Cardiac muscle cell (in vitro differentiated cells and primary cell): ENCODE measurements at places on chromosomes 13 and 19. TPM values are rescaled to one million over a fixed set of nuclear protein-coding genes. Genes with fewer than 3 reads are reported as not detected.

The FCGBP gene
- 0.57 and 0.70 TPM in 2 replicates for total RNA-seq

The VN1R4 gene
- total RNA-seq: not detected in 2 replicates

The BCL3 gene
- total RNA-seq: 10.5 and 12.4 TPM in 2 replicates

The KLK14 gene
- total RNA-seq: 0.24 TPM in 1 of 2 replicates, not detected in the other

The TMEM221 gene
- 3.2 and 3.3 TPM in 2 replicates for total RNA-seq

The CGB2 gene
- total RNA-seq: not detected in 2 replicates

The B3GNT3 gene
- not detected in 2 replicates for total RNA-seq

DNA sequence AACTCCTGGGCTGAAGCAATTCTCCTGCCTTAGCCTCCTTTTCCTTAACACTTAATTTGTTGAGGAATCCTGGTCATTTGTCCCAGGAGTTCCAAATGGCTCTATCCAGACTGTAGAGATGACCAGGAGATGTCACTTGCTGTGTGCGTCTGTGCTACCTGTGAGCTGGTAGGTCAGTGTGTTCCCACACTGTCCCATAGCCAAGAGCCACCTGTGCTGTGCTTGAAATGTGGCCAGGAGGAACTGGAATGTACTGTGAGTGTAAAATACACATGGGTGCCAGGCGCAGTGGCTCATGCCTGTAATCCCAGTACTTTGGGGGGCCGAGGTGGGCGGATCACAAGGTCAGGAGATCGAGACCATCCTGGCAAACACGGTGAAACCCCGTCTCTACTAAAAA lies 29.4 kb upstream of the KDM4B start:
- H3K36me3 ChIP-seq: no peaks in the 10 kb centered on the region
- H3K27me3 ChIP-seq: no peaks in the 10 kb centered on the region
- H3K4me3 ChIP-seq: no peak overlapping the region
- H3K27ac ChIP-seq: no peak overlapping the region
- no peak for DNase-seq

DNA sequence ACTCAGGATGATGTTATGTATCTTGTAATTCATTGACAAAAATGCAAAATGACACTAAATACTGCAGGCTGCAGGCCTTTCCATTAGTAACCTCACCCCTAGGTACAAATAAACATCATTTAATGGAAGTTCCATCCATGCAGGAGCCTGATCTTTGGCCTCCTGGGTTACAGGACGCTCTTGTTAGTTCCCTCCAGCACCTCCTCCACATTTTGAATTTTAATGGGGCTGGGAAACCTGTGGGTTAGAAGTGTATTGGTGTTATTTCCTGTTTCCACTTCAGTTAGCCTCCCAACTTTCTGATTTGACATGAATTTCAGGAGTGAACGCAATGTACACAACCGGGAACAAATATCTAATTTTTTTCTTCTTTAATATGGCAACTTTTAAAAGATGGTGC lies 237.1 kb upstream of the ARGLU1 start:
- no peaks in the 10 kb centered on the region for H3K4me1 ChIP-seq
- H3K36me3 ChIP-seq: no peaks in the 10 kb centered on the region
- H3K4me3 ChIP-seq: no peak overlapping the region

GRCh38 chr13:44575741-44576350 lies at the start of gene TSC22D1:
TSC22D1 (minus strand) TSS chr13:44576330; CDS start chr13:44576074, 256 bp downstream.
- H3K36me3 ChIP-seq: no peaks in the 10 kb centered on the region
- no peaks in the 10 kb centered on the region for H3K27me3 ChIP-seq
- H3K4me1 ChIP-seq: peaks cover 43% of the 10 kb centered on the region
- H3K4me3 ChIP-seq: peak within 1 kb of the TSS; percentile 74

DNA sequence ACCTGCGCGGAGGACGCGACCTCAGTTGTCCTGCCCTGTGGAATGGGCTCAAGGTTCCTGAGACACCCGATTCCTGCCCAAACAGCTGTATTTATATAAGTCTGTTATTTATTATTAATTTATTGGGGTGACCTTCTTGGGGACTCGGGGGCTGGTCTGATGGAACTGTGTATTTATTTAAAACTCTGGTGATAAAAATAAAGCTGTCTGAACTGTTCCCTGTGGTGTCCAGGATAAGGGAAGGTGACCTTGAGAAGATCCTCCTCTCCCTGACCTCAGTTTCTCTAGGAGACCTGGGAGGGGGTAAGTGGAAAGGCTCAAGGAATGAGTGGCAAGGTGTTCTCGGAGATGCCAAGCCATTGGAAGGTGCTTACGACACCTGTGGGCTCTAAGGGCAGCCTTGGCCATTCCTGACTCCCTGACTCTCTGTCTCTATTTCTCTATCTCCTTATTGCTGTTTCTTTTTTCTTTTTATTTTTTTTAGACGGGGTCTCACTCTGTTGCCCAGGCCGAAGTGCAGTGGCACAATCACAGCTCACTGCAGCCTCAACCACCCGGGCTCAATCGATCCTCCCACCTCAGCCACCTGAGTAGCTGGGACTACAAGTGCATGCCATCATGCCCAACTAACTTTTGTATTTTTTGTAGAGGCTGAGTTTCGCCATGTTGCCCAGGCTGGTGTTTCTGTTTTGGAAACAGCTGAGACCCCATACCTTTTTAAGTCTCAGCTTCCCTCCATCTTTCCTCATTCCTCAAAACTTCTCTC lies 3.2 kb downstream of the GDF15 start:
- peaks cover 20% of the 10 kb centered on the region for H3K27me3 ChIP-seq
- no peaks in the 10 kb centered on the region for H3K36me3 ChIP-seq
- no peaks in the 10 kb centered on the region for H3K4me1 ChIP-seq
- H3K4me3 ChIP-seq: no peak overlapping the region
- DNase-seq: no peak

DNA sequence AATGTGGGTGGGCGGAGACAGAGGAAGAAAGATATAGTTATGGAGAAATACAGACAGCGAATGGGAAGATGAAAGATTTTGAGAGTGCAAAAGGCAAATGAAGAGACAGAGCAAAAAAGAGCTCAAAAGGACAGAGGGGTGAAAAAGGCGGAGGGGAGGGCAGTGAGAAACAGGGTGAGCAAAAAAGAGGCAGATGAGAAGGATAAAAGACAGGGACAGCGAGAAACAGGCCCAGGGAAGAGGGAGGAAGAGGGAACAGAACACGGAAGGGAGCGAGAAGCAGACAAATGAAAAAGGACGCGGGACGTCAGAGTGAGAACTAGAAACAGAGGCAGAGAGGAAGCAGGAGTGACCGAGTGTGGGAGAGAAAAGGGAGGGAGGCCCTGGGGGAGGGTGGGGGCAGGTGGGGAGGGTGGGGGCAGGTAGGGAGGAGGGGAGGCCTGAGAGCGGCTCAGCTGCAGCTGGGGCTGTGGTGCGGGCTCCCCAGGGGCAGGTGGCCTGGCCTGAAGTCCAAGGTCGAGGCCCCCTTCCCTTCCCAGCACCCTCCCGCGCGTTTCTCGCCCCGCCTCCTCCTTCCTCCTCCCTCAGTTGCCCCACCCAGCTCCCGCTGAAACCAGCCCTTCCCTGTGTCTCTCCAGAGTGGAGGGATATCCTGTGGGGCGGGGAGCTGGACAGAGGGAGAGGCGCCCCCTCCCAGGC lies 2.9 kb downstream of the KLK1 start:
- H3K27ac ChIP-seq: no peak overlapping the region
- H3K4me1 ChIP-seq: no peaks in the 10 kb centered on the region
- H3K4me3 ChIP-seq: no peak overlapping the region
- H3K27me3 ChIP-seq: peaks cover 80% of the 10 kb centered on the region
- DNase-seq: no peak

DNA sequence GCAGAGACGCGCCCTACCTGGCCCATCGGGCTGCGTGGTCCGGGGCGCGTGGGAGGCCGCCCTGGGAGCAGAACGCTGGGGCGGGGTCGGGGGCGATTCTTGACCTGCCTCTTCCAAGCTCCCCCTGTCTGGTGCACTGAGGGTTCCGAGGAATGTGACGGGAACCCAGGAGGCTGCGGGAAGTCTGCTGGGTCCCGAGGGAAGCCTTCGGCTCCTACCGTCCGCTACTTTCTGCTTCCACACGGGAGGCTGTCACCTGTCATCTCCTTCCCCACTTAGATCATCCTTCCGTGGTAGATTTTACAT lies 781 bp upstream of the SPRYD7 start:
- peaks cover 4% of the 10 kb centered on the region for H3K4me1 ChIP-seq
- no peak for DNase-seq
- H3K27me3 ChIP-seq: peaks cover 4% of the 10 kb centered on the region
- H3K27ac ChIP-seq: no peak overlapping the region
- peak overlapping the region; percentile 81 for H3K4me3 ChIP-seq

DNA sequence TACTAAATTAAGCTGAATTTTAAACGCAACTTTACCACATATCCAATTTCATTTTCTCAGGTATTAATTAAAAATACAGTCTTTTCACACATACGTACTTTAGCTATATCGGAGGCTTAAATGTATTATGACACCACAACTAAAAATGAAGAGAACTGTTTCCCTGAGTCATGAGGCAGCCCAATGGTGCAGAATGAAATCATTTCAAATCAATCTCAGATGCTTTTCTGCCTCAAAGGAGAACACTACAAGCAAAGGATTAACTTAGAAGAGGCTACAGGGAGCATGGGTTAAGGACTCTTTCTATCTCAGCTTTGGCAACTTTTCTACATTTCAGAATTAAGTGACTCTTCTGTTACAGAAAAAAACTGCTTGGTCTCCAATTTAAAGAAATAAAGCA lies 516.3 kb upstream of the HTR2A start:
- DNase-seq: no peak
- H3K36me3 ChIP-seq: no peaks in the 10 kb centered on the region
- no peak overlapping the region for H3K4me3 ChIP-seq
- no peaks in the 10 kb centered on the region for H3K27me3 ChIP-seq
- no peak overlapping the region for H3K27ac ChIP-seq
- no peaks in the 10 kb centered on the region for H3K4me1 ChIP-seq

DNA sequence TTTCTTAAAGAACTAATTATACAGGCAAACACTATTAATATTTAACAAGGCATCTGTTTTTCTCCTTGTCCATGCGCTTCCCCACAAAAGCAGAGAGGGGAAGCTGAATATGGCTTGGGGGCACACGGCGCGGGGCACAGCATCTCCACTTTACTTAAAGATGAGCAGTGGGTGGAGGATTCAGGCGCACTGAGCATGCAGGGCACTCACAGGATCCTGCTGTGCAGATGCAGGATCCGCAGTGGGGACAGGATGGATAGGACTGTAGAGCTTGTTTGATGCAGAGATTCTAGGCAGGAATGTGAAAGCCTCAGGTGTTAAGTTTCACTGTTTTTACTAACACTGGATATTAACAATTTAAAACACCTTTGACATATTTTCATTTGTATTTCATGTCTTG lies 43.3 kb downstream of the ATP11A start:
- DNase-seq: no peak
- no peaks in the 10 kb centered on the region for H3K36me3 ChIP-seq
- H3K4me1 ChIP-seq: peaks cover 67% of the 10 kb centered on the region
- H3K27me3 ChIP-seq: no peaks in the 10 kb centered on the region
- H3K27ac ChIP-seq: peak overlapping the region; percentile 86

GRCh38 chr19:38617764-38618589 lies at the start of gene MAP4K1:
MAP4K1 (minus strand) TSS chr19:38617953; CDS start chr19:38617895, 58 bp downstream.
- no peak for DNase-seq
- H3K27ac ChIP-seq: peak within 1 kb of the TSS; percentile 89
- H3K4me1 ChIP-seq: peaks cover 12% of the 10 kb centered on the region

GRCh38 chr19:611481-611868 lies 21.8 kb downstream of the HCN2 start:
- peaks cover 8% of the 10 kb centered on the region for H3K36me3 ChIP-seq
- no peak overlapping the region for H3K4me3 ChIP-seq
- H3K4me1 ChIP-seq: no peaks in the 10 kb centered on the region
- no peak overlapping the region for H3K27ac ChIP-seq
- DNase-seq: peak; percentile 91
- no peaks in the 10 kb centered on the region for H3K27me3 ChIP-seq

DNA sequence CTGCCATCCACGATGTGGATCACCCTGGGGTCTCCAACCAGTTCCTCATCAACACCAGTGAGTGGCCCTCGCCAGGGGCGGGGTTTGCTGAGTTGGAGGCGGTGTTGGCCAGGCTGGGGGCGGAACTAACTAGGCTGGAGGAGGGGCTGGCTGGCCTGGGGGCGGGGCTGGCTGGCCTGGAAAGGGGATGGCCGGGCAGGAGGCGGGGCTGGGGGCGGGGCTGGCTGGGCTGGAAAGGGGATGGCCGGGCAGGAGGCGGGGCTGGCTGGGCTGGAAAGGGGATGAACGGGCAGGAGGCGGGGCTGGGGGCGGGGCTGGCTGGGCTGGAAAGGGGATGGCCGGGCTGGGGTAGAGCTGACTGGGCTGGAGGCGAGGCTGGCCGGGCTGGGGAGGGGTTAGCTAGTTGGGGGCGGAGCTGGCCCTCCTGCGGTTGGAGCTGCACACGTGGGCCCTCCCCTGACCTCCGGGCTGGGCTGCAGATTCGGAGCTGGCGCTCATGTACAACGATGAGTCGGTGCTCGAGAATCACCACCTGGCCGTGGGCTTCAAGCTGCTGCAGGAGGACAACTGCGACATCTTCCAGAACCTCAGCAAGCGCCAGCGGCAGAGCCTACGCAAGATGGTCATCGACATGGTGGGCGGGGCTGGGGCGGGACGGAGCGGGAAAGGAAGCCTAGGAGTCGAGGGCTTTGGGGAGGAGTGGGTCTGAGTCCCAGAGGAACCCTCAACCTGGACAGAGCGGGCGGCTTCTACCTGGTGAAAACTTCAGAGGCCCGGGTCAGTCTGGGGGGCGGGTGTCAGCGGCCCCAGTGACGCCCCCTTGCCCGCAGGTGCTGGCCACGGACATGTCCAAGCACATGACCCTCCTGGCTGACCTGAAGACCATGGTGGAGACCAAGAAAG lies 41.0 kb downstream of the PDE4A start:
- H3K27me3 ChIP-seq: no peaks in the 10 kb centered on the region
- no peaks in the 10 kb centered on the region for H3K36me3 ChIP-seq
- H3K4me3 ChIP-seq: peak overlapping the region; percentile 15
- no peaks in the 10 kb centered on the region for H3K4me1 ChIP-seq
- DNase-seq: peak; percentile 97
- H3K27ac ChIP-seq: no peak overlapping the region

DNA sequence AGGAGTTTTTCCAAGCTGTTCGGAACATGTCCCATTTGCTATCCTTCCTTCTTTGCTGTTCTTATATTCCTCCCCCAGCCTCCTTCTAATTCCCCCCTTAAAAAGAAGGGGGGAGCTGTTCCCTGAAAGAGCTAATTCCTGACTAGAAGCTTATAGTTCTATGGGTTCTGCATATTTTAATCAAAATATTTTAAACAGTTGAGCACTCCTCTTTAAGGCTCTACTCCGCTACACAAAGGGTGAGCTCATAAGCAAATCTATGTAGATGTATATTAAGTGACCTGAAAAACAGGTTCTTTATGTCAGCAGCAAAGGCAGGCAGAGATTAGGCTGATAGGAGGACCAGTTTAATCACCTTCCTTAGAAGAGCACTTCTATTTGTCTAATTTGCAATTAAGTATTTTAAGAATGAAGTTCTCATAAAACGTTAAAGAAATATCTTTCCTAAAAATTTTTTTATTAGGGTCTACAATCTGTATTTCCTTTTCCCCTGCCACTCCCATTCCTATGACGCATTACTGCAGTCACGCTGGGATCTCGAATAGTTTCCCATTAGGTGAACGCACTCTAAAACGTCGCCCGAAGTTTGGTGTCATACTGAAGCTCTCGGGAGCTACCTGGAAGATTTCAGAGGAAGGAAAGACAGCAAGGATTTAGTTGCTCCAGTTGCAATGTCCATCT lies 5.2 kb downstream of the EFNB2 start:
- H3K36me3 ChIP-seq: no peaks in the 10 kb centered on the region
- no peaks in the 10 kb centered on the region for H3K27me3 ChIP-seq
- no peak for DNase-seq
- peaks cover 23% of the 10 kb centered on the region for H3K4me1 ChIP-seq
- no peak overlapping the region for H3K27ac ChIP-seq
- no peak overlapping the region for H3K4me3 ChIP-seq
